Left hindlimb (tissue), 1 donor: ENCODE measurements at places on chromosomes 1 and 21.

- DNase-seq, result no peak
Measured at GRCh38 chr1:155932081-155932480, 2.1 kb downstream of the KHDC4 start.

- DNase-seq, result no peak
Measured at GRCh38 chr1:10909697-10910680, 102.5 kb upstream of the TARDBP start.

DNA sequence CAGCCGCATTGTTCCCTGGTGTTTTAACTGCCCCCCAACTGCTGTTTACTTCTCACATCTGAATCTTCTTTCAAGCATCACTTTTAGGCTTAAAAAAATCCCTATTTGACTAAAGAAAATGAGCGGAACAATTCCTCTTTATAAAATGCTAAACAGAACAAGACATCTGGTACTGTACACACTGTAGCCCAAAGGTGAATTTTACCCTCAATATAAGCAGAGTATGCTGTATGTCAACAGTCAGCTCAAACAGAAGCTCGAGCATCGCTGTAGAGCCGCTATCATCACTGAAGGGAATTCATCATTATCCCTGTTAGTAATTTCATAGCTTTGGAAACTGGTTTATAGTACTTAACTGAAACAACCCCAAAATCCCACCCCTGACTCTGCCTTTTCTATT, 85.3 kb downstream of the LRRC8D start:
- no peak for DNase-seq

DNA sequence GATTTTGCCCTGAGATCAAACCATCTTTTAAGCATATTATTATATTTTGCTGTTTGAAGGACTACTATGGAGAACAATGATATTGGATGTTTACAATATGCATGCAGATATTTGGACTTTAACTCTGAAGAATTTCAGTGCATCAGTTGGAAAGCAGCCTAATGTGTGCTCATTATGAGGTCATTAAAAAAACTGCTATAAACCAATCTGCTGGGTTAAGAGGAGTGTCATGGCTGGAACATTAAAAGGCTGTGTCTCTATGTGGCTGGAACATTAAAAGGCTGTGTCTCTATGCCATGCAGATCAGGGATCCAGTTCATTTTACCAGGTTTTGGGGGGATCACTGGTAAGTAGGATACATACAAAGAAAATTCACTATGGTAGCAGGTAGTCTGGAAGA, 77.6 kb downstream of the SPATA46 start:
- DNase-seq, result no peak
